HFF-Myc (cell line): ENCODE measurements at places on chromosomes 13 and 19.

DNA sequence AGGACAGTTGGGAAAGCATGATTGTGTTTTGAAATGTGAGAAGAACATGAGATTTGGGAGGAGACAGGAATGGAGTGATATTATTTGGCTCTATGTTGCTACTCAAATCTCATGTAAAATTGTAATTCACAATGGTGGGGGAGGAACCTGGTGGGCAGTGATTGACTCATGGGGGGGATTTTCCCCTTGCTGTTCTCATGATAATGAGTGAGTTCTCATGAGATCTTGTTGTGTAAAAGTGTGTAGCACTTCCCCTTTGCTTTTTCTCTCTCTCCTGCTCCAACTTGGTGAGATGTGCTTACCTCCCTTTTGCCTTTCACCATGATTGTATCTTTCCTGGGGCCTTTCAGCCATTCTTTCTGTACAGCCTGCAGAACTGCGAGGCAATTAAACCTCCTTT lies 1261.0 kb upstream of the ATXN8OS start:
- no peak for DNase-seq

DNA sequence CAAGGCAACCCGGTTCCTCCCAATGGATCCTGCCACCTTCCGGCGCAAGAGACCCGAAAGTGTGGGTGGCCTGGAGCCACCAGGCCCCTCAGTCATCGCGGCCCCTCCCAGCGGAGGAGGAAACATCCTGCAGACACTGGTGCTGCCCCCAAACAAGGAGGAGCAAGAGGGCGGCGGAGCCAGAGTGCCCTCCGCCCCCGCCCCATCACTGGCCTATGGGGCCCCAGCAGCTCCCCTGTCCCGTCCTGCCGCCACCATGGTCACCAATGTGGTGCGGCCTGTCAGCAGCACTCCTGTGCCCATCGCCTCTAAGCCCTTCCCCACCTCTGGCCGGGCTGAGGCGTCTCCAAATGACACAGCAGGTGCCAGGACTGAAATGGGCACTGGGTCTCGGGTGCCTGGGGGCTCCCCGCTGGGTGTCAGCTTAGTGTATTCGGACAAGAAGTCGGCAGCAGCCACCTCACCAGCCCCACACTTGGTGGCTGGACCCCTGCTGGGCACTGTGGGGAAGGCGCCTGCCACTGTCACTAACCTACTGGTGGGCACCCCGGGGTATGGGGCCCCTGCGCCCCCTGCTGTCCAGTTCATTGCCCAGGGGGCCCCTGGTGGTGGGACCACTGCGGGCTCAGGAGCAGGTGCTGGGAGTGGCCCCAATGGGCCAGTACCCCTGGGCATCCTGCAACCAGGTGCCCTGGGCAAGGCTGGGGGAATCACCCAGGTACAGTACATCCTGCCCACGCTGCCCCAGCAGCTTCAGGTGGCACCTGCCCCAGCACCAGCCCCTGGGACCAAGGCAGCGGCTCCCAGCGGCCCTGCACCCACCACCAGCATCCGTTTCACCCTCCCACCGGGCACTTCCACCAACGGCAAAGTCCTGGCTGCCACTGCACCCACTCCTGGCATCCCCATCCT lies 11.2 kb upstream of the PRR19 start:
- DNase-seq: no peak

GRCh38 chr13:51158880-51159518 lies 47.9 kb upstream of the C13orf42 start:
- DNase-seq: no peak

- peak; percentile 37 for DNase-seq
These were observed 121.2 kb downstream of the PCCA start for GRCh38 chr13:100209857-100210825.

GRCh38 chr19:35090506-35091214 lies 25.0 kb upstream of the FXYD3 start:
- no peak for DNase-seq
